ENCODE measurements at places on chromosomes 7 and 10. TPM values are rescaled to one million over a fixed set of nuclear protein-coding genes. Genes with fewer than 3 reads are reported as not detected.

Gene RGS10
- 47.6 TPM for total RNA-seq

Gene PITRM1
- total RNA-seq: 44.0 TPM

Gene FLNC
- 339 TPM for total RNA-seq

Gene VWC2
- 0.18 TPM for total RNA-seq

Gene TMEM176B
- total RNA-seq: 7.7 TPM

Gene ATP6V0A4
- total RNA-seq: 0.04 TPM
